GM23248 (cell line): ENCODE measurements at places on chromosomes 2 and 18. TPM values are rescaled to one million over a fixed set of nuclear protein-coding genes. Genes with fewer than 3 reads are reported as not detected.

GPR35 gene
- 0.25 TPM in 1 of 2 replicates, not detected in the other for total RNA-seq

RAB6C gene
- total RNA-seq = not detected in 2 replicates

SH3RF3 gene
- total RNA-seq = 3.3 and 5.2 TPM in 2 replicates

ELOA2 gene
- total RNA-seq = not detected in 2 replicates

UGT1A7 gene
- total RNA-seq = not detected in 2 replicates

FAP gene
- 243 and 269 TPM in 2 replicates for total RNA-seq

DNA sequence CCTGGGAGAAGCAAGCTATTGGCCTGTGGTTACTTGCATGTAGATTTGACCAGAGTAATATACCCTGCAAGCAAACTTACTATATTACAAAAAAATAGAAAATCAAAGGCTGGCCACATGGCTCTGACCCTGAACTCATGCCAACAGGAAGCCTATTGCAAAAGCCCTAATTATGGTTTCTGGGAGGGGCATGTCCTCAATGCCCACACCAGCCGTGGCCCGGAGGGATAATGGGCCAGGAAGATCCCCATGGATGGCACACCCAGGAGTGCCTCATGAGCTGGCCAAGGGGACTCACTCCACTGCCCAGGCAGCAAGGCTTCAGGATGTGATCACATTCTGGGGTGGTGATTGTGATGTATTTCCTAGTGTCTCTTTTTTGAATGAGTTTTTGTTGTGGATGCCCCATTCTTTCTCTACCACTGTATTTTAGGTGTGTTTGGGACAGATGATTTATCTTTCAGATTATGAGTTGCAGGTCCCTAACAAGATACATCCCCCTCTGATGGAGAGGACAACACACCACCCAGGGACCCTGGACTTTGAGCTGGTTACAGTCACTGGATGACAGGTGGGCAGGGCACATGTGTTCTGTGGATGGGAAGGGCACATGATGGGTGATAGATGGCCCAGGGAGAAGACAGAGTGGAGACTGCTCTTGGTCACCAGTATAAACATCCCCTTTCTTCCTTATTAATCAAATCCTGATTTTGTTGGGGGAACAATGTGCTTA lies 18.7 kb upstream of the TFCP2L1 start:
- no peak for DNase-seq

- peak; percentile 68 for DNase-seq
Observed at GRCh38 chr2:45329045-45329677, 281.9 kb downstream of the SRBD1 start.

GRCh38 chr18:32803568-32803967 lies 30.7 kb upstream of the KLHL14 start:
- DNase-seq = no peak

GRCh38 chr2:29105375-29105774 lies 9.8 kb upstream of the CLIP4 start:
- DNase-seq = no peak

DNA sequence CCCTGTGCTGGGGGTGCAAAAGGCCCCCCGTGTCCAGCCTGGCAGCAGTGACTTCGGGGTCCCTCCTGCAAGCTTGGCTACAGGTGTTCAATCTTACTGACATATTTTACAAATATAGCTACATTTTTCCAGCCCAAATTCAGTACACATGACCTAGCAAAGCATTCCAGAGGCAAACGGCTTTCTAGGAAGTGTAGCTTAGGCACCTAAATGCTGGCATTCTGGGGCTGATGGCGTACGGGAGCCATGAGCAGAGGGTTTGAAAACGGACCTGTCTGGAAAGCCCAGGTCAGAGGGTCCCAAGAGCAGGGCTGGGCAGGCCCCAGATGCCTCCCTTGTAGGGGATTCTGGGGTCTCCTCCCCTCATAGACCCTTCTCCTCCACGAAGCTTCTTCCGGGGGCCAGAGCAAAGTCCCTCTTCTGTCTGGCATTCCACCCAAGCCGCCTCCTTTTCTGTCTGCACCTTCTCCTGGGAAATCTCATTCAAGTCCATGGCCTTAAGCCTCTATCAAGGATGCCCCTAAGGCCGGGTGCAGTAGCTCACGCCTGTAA lies 63.3 kb upstream of the ASAP2 start:
- peak; percentile 31 for DNase-seq

- no peak for DNase-seq
Observed at GRCh38 chr2:753123-753522, 75.9 kb upstream of the TMEM18 start.

DNA sequence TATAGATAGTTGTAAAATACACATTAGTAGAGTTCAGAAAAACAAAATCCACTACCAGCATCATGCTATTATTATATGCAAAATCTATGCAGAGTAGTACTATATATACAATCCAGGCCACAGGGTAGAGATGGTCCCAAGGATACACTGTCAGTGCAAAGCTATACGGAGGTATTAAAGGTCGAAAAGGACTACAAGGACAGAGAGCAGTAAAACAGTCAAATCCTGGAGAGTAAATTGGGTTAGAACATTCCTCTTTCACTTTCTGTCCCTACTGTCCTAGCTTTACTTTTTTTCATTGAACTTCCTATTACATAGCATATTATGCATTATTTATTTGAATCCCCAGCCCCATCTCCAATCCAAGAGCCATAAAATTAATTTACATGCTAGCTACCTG lies 39.7 kb upstream of the SDC1 start:
- no peak for DNase-seq

DNA sequence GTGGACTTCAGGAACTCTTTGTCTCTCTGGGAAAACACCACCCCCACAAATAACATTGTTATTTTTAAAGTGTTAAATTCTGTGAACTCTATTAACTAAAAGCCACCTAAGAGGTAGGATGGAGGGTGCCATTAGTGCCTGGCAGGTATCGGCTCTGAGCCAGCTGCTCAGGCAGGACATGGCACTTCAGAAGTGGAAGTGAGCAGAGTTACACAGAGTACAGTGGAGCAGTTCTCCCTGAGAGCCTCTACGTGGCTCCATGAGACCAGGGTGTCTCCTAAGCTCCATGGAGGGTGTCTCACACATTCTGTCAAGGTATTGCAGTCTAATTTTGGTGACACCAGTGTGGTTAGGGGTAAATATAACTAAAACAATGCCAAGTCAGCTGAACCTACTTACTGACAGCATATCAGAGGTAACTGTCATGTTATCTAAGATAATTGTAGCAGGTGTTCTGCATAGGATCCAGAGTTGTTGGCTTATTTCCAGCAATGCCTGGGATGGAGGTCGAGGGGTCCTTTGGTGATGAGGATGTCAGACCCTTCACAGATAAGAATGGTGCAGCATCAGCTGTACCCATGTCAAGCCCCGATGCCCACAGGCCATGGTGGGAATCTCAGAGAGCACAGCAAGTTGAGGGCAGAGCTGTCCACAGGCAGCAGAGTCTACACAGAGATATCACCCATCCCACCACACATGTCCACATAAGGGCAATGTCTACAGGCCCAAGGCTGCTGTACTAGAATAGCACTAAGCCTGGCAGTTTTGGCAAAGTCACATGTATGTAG lies 8.6 kb upstream of the MALL start:
- DNase-seq = no peak

DNA sequence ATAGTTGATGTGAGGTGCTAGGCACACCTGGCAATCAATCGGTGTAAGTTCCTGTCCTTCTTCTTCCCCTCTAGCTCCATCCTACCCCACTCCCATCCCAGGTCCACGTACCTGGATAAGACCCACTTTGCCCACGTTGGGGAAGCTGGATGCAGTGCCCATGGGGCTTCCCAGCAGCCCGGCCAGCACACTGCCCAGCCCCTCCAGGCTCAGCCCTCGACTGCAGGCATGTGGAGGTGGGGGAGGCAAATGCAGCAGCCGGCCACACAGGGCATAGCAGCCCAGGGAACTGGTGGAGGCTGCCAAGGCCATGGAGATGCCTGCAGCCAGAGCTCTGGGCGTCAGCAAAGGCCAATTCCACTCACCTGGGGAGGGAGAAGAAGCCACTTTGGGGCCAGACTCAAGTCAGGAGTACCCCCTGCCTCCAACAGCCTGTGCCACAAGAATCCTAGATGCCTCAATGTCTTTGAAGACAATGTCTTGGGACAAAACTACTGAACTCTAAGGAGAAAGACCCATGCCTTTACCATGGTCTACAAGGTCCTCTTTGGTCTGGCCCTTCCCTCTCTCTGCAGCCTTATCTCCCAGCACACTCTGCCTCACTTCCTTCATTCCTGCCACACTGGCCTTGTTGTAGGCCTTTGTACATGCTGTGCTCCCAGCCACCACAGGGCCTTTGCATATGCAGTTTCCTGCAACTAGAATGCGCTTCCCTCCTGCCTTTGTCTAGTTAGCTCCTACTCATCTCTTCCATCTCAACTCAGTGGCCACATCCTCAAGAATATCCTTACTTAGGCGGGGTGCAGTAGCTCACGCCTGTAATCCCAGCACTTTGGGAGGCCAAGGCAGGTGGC lies 4.5 kb downstream of the SLC23A3 start:
- DNase-seq = no peak

DNA sequence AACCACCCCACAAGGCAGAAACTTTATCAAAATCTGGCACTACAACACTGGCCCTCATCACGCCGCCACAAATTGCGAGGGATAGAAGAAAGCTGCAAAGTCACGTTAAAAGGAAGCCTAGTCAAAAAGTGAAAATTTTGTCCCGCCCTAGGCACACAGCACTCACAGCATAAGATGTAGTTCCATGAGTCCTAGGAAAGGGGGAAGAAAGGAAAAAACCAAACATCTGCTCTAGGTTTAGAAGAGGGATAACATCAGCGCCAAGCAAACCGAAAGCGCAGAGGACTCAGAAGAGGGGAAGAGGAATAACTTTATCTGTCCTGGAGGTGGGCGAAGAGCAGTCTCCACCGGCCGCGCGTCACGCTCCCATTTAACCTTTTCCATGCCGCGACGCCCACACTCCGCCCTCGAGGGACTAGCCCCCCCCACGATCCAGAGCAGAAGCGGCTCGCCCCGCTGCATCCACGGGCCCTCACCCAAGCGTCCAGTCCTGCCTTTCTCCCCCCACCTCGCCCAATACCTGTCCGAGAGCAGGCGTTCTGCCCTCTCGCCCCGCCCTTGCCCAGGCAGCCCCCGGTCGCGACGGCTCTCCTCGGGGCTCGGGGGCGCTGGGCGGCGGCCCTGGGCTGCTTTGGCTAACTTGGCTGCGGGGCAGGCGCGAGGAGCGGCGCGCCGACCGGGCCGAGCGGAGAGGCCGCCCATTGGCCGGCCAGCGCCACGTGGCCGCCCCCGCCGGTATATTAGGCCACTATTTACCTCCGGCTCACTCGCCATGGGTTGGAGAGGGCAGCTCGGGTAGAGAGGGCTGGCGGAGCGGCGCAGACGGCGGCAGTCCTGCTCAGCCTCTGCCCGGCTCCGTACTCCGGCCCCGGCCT lies at the start of gene HOXD1:
TSS of gene HOXD1 (plus strand) at position 770 of the 875 bp plus-strand sequence. CDS start 134 bp downstream, outside the sequence.
- peak; percentile 84 for DNase-seq

DNA sequence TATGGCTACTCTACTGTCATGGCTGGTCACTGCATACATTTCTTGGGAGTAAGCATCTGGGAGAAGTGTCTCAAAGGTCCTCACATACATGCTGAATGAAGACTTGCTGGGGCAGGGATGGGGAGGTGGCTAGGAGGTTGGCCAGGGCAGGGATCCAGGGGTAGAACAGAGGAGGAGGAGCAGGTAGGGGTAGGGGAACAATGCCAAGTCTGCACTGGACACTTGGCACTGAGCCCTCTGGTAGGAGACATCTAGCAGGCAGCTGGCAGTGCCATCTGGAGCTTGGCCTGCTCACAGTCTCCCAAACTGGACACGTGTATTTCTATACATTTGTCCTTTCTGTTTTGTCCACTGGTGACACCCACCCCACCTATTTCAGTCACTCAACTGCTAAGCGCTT lies 62.7 kb upstream of the REV1 start:
- no peak for DNase-seq

- peak; percentile 61 for DNase-seq
Observed at GRCh38 chr2:9230051-9230802, 23.6 kb downstream of the ASAP2 start.

DNA sequence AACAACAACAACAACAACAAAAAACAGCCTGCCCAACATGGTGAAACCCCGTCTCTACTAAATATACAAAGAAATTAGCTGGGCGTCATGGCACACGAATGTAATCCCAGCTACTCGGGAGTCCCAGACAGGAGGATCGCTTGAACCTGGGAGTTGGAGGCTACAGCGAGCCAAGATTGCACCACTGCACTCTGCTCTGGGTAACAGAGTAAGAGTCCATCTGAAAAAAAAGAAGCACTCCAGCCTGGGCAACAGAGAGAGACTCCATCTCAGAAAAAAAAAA lies 344.1 kb upstream of the PLGLB2 start:
- DNase-seq = no peak

DNA sequence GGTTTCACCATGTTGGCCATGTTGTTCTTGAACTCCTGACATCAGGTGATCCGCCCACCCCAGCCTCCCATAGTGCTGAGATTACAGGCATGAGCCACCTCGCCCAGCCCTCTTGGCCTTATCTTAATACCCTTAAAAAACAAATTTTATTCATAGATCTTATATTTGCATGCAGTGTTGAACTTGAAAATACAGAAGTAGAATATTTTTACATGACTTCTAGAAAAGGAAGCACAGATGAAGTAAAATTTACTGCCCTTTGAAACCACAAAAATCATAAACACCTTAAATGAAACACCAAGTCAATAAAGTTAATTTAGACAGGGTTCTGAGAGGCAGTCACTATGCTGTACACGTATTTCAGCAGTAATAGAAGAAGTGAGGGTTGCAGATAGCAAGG lies 145.7 kb downstream of the CERS6 start:
- no peak for DNase-seq

DNA sequence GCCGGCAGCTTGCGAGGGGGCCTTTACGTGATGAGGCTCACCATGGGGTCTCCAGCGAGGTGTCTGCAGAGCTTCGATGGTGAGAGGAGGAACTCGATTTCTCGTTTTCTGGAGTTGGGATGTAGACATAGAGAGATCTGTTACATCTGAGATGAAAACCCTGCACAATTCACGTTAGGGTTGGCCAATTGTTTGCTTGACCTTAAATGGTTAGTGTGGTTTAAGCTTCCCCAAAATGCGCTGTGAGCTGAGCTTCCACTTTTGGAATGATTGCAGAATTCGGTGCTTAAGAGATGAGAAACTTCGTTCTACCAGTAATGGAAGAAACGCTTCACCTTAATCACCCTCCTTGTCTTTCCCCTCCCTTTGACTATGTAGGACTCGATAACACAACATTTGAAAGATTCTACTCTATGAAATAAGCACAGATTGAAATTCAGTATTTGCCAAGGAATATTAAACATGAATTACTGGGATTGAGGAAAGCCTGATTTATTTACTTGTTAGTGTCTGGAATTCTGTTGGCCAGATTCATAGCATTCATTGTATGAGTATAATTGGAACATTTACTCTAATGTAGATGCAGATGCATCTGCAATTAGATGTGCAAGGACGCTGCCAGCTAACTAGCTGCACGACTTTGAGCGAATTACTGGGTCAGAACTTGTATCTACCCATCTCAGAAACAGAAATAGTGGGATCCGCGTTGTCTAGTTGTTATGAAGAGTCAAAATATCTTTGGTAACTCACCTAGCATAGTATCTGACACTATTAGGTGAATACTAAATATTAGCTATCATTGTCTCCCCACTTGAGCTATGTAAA lies 1.6 kb upstream of the KLF7 start:
- peak; percentile 82 for DNase-seq

- no peak for DNase-seq
Observed at GRCh38 chr2:168465594-168465993, 9.5 kb downstream of the CERS6 start.
